CD4-positive, alpha-beta T cell (primary cell): ENCODE measurements at places on chromosomes 2 and 18.

- no peak for DNase-seq
Measured at GRCh38 chr2:86185517-86186212, 9.6 kb downstream of the IMMT start.

- no peak for DNase-seq
Measured at GRCh38 chr18:4102901-4103300, 352.2 kb downstream of the DLGAP1 start.

DNA sequence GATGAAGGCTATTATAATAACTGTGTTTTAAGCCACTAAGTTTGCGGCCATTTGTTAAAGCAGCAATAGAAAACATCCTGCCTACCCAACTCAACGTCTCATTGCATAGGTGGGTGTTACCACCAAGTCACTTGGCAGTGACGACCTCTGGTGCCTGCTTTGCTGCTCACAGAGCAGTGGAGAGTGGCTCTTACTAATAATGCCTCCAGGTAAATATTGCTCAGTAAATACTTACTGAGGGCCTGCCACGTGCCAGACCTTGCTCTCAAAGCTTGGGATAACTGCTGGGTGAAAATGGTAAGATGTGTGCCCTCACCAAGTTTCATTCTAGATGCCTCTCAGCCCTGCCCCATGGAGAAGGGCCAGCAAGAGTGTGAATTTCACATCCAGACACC, 27.7 kb downstream of the ITGA6 start:
- no peak for DNase-seq

- no peak for DNase-seq
Measured at GRCh38 chr2:187148059-187148714, 299.2 kb upstream of the ZSWIM2 start.

GRCh38 chr18:59923539-59924196, 23.9 kb downstream of the PMAIP1 start:
- DNase-seq: no peak

DNA sequence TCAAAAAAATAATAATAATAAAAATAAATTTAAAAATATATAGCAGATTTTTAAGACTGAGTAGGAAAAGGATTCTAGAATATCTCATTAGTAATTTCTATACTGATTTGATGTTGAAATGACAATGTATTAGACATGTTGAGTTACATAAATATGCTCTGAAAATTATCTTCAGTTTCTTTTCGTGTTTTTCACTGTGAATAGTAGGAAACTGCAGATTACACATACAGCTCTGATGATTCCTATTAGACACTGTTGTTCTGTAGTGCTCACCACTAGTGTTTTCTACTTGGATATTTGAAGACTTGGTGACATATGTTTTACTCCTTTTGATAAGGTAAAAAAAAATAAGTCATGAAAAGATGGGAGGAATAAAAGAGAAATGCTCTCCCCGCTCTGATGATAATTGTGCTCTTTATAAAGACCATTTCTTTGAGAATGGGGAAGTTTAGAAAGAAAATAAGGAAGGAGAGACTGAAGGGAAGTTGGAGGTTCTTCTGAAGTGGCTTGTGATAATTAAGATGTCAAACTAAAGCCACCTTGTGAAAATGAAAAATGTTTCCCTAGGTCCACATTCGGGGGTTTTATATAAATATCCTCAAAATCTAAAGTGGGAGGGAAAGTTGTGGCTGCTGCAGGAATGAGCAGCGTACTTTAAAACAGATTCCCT, 52.9 kb downstream of the SLC9A2 start:
- no peak for DNase-seq

DNA sequence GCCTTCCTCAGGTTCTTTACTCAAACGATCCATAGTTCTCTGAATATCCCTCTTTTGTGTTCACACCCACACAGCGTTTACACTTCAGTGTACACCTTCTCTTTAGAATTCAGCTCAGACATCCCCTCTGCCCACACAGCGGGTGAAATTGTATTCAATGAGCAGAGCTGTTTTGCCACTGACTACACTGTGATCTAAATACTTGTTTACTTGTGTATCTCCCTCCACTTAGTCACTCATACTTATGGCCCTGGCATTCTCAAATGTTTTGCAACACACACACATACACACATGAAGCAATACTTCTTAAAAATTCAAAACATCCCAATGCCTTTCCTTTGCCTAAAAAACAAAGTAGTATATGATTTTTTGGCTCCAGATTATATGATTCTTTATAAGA, 297.1 kb downstream of the TMX3 start:
- DNase-seq: no peak

GRCh38 chr2:149028377-149028776, 10.1 kb upstream of the LYPD6B start:
- DNase-seq: no peak

DNA sequence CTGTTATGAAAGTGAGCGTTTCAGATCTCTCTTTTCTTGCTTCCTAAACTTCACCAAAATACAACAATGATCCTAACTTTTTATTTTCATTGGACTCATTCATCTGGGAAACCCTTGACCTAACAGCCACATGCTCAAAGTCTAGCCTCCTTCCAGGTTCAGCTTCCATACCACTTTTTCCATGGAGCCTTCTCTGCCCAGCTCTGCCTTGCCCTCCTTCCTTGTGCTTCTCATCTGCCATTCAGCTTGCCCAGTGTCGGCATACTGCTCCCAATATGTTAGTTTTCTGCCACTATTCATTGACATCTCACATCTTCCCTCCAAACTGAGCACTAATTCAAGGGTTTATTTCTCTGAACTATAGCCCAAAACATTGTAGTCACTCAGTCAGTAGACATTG, 214.7 kb downstream of the RAD51AP2 start:
- no peak for DNase-seq

DNA sequence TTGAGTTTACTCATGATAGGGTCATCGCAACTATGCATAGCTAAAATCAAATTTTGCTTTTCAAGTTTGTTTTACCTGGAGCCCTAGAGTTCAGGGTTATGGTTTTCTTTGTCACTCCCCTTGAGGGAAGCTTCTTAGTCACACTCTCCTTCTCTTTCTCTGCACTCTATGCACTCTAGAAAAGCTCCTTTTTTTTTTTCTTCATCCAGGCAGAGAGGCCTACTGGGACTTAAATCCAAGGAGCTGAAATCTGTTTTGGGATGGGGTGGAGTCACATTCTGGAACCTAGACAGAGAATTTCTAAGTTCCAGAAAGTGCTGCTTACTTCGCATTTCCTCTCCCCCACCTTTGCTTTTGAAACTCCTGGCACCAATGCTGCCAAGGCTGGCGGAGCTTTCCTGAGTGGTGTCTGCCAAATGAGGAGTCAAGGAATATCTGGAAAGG, 19.1 kb upstream of the IL18R1 start:
- no peak for DNase-seq

GRCh38 chr2:215756346-215756730, 257.0 kb downstream of the MREG start:
- no peak for DNase-seq

GRCh38 chr18:32086881-32087280, 4.8 kb upstream of the RNF138 start:
- DNase-seq: no peak

GRCh38 chr2:232632229-232632903, 1.0 kb upstream of the EFHD1 start:
- no peak for DNase-seq

DNA sequence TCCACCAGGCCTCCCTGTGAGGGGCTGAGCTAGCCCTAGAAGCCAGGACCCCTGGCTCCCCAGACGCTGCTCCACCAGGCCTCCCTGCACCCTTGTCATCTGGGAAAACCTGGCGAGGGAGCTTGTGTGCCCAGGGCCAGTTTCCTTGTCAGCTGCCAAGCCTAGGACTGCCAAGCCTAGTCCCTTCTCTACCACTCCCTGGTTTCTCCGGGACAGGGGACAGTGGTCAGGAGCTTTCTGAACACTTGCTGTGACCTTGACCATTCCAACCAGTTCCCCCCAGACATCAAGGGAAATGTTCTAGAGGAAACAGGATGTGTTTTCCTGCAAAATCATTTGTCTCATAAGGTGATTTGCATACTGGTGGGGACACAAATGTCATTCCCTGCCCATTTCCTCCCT, 41.3 kb upstream of the MRPL33 start:
- no peak for DNase-seq

DNA sequence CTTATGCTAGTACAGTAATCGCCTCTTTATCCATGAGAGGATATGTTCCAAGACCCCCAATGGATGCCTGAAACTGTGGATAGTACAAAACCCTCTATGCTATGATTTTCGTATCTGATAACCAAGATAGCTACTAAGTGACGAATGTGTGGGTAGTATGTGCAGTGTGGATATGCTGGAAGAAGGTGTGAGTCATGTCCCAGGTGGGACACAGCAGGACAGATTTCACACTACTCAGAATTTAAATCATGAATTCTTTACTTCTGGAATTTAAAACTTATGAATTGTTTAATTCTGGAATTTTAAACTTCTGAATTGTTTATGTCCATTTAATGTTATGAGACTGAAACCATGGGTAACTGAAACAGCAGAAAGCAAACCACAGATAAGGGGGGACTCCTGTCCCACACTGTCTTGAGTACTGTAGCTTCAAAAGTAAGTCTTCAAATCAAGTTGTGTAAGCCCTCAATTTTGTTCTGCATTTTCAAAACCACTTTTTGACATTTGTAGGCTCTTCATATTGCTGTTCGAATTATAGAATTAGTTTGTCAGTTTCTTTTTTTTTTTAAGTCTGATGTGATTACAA, 116.0 kb downstream of the LTBP1 start:
- DNase-seq: no peak

GRCh38 chr2:63866009-63866709, 24.5 kb downstream of the UGP2 start:
- DNase-seq: peak; percentile 55

DNA sequence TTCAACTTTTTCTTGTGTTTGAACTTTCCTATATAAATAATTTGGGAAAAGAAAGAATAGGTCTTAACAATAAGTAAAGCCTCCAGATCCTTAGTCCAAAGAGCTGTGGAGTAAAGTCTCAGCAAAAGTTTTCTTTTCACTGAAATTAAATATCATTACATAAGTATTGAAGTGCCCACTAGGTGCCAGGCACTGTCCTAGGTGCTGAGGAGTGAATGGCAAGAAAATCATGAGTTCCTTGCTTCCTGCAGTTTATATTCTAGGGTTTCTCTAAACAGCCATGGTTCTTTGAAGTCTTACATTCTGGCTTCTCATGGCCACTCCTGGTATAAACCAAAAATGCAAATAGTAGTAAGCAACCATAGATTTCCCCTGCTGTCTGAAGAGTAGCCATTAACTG, 59.7 kb downstream of the SPP2 start:
- DNase-seq: no peak
